ENCODE measurements at places on chromosomes 4 and X.

GRCh38 chr4:107130157-107130556 is 94.0 kb upstream of the DKK2 start:
- DNase-seq: no peak

- no peak for DNase-seq
These were observed 12.8 kb upstream of the LIMCH1 start for GRCh38 chr4:41525129-41525528.

DNA sequence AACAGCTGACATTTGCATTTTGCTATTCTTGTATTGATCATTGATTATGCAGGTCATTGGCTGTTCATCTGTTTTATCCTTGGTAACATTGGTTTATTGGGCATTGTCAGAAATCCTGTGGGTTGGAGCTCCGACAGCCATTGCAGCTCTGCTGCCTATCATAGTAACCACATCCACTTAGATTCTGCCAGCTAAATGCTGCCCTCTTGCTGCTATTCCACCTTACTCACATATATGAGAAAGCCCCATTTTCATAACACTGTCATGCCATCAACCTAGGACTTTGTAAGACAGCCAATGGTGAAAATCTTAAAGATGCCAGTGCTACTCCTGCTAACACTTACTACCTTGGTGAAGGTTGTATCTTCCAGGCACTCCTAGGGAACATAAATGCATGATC is 187.3 kb upstream of the CXCL13 start:
- DNase-seq: no peak

- no peak for DNase-seq
These were observed 145.8 kb upstream of the SFRP2 start for GRCh38 chr4:153934688-153935017.

GRCh38 chr4:182478475-182478874 is 235.3 kb downstream of the TENM3 start:
- peak; percentile 66 for DNase-seq

GRCh38 chr4:99417125-99417524 is 18.0 kb downstream of the ADH7 start:
- DNase-seq: no peak

- peak; percentile 38 for DNase-seq
These were observed 109.7 kb downstream of the RTL5 start for GRCh38 chrX:72021975-72022374.

DNA sequence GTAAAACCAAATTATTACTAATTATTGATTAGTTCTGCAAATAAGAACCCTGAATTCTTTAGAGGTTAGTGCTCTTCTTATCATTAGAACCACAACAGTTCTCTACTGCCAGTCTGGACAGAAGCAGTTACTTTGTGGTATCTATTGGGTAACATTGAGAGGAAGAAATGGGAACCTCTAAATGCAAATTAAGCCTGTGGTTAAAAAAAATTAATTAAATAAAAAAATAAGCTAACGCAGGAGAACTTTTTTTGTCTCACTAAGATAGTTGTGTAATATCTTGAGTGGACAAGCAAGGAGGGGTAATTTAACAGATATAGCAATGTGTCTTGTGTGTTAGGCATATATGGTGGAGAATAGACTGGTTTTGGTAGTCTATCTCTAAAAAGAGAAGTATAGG is 32.9 kb upstream of the TET2 start:
- peak; percentile 18 for DNase-seq

GRCh38 chr4:149523039-149523438 is 292.6 kb downstream of the IQCM start:
- no peak for DNase-seq

DNA sequence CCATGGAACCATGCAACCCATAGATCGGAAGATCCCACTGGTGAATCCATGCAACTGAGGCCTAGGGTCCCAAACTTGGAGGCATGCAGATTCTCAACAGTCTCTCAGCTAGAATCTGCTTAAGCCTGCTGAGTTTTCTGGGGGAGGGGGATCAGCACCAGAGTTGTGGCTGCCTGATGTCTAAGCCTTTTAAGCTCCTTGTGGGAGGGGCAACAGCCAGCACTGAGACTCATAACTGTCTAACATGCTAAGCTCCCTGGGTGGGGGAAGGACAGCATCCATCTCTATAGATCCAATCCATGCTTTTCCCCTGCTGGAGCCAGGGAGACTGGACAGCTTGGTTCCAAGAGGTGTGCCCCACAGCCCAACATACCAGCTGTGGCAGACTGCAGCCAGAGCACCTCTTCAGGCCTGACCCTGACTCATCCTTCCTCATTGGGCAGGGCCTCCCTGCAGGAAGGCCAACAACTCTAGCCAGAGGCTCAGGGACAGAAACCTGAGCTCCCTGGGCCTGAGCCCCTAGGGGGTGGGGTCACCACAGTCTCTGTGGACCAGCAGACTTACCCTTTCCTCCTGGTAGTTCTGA is 300.1 kb upstream of the SLC7A11 start:
- no peak for DNase-seq

DNA sequence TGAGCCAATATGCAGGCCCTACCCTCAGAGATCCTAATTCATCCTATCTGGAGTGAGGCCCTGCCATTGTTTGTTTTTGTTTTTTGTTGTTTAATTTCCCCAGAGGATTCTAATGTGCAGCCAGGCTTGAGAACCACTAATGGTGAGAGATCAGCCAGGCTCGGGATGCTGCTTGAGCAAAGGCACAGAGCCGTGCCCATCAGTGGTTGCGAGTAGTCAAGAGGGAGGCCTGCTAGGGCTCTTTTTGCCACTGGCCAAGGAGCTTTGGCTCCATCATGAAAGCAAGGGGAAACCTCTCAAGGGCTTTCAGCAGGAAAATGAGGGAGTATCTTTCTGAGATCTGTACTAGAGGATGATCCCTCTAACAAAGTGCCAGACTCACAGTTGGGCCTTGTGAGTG is 2.7 kb downstream of the TCEANC start:
- no peak for DNase-seq

GRCh38 chr4:3047464-3048286 is 26.7 kb downstream of the HTT-AS start:
- DNase-seq: peak; percentile 72

DNA sequence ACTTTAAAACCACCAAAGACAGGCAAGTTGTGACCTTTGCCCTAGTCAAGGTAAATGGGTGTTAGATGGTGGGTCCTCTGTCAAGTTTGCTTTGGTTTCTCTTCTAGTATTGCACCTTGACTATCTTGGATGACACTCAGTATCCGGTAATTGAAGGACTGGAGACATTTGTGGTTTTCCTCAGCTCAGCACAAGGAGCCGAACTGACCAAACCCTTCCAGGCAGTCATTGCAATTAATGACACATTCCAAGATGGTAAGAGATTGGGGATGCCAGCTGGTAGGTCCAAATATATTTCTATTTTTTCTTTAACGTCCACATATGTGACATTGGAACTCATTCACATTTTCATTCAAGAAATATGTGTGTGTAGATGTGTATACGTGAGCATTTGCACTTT is 69.3 kb upstream of the ANXA3 start:
- DNase-seq: no peak

DNA sequence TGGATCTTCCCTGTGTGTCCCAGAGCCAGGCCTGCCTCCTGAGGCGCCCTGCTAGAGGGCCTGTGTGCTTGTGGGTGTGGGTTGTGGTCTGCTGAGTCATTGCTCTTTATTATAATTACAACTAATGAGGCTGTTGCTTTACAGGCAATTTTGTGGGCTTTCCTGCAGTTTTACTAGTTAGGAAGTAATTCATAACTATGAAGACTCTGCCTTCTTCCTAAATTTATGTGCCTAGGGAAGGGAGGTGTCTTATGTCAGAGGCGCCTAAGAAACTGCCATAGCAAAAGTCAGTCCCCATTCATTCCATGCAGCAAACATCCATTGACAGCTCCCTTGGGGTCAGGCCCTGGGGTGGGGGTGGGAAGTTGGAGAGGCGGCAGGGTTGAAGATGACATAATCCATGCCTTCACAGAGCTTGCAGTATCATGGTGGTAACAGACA is 359.2 kb downstream of the IDS start:
- no peak for DNase-seq

DNA sequence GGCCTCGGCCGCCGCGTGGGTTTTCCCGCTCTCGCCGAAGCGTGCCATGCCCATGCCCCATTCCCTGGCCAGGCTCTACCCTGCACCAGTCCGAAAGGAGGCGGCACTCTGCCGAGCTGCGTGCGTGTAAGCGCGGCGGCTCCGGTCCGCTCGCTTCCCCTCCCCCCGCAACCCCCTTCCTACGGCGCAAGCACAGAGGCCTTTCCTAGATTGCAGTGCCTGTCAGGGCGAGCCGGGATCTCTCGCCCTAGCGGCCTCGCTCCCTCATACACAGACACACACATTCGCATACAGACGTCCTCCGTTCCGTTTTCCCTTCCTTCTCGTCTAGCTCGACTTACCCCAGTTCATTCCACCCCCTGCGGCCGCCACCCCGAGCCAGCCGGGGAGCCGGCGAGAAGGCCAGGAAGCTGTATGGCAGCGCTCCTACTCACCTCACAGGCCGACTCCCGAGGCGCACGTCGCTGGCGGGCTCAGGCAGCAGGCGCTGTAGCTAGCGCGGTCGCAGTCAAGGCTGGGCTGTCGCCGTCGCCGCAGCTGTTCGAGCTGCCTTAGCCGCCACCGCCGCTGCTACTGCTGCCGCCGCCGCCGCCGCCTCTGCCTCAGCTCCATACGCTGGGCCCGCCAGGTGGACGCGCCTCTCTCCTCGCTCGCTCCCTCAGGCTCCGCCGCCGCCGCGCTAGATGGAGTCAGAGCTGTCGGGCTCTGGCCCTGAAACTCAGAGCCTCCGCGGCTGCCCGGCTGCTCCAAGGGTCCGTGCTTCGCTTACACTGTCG is 615 bp downstream of the NEXMIF start:
- no peak for DNase-seq

DNA sequence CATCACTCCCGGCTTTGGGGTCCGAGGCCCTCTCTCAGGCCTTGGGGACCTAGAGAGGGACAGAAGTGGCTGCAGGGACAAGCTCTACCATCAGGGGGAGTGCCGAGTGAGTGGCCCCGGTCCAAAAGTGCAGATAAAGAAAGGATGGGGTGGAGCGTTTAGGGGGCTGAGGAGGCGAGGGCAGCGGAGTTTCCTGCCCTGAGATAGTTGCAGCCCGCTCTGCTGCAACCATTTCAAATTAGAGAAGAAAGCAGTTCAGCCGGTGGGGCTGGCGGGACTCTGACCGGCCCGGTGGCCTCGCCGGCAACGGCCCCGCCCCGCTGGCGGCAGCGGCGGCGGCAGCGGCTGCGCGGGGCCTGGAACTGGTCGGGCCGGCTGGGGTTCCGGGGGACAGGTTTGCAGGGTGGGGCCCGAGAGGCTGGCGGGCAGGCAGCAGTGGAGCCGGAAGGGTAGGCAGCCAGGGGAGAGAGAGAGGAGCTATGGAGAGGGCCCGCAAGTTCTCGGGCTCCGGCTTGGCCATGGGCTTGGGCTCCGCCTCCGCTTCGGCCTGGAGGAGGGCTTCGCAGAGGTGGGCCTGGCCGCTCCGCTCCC is 7.6 kb downstream of the DLG3 start:
- peak; percentile 54 for DNase-seq

DNA sequence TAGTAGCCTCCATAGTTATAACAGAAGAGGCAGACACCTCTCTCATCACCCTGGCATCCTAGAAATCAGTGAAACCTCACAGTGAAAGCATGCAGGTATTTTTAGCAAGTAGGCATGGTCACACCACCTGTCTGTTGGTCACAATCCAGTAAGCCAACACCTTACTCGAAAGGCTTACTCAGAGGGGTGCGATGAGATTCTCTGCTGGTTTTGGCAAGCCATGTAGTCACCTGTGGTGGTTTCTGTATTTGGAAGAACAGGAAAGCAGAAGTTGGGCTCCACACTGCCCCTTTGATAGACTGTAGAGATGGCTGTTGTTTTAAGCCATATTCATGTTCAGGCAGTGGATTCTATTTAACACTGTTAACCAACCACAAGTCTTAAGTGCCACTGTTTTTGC is 134.7 kb downstream of the DCLK2 start:
- DNase-seq: no peak

- no peak for DNase-seq
These were observed 5.9 kb downstream of the BCOR start for GRCh38 chrX:40091691-40092421.

- DNase-seq: no peak
These were observed 96.3 kb upstream of the MSX1 start for GRCh38 chr4:4762909-4763821.

DNA sequence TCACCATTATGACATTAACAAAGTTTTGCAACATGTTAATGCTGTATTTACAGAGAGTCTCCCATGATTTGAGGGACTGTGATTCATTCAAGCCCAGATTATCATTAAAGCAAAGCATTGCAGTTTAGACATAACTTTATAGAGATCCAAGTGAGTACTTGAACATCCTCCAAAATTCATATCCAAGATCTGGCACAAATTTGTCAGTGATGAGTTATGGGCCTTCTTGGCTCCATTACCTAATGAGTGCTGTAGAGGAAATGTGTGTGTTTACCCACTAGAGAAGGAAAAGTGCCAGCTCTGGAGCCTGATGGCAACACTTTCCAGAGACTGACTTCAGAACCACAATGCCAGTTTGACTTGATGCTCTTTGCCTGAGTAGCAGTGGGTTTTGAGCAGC is 432.3 kb downstream of the GALNTL6 start:
- DNase-seq: no peak

- no peak for DNase-seq
These were observed 68.8 kb downstream of the IL15 start for GRCh38 chr4:141705048-141705746.

GRCh38 chr4:34731070-34731469 is 1513.2 kb downstream of the ARAP2 start:
- no peak for DNase-seq

- DNase-seq: peak; percentile 86
These were observed 17.1 kb downstream of the GPR34 start for GRCh38 chrX:41705680-41706374.

DNA sequence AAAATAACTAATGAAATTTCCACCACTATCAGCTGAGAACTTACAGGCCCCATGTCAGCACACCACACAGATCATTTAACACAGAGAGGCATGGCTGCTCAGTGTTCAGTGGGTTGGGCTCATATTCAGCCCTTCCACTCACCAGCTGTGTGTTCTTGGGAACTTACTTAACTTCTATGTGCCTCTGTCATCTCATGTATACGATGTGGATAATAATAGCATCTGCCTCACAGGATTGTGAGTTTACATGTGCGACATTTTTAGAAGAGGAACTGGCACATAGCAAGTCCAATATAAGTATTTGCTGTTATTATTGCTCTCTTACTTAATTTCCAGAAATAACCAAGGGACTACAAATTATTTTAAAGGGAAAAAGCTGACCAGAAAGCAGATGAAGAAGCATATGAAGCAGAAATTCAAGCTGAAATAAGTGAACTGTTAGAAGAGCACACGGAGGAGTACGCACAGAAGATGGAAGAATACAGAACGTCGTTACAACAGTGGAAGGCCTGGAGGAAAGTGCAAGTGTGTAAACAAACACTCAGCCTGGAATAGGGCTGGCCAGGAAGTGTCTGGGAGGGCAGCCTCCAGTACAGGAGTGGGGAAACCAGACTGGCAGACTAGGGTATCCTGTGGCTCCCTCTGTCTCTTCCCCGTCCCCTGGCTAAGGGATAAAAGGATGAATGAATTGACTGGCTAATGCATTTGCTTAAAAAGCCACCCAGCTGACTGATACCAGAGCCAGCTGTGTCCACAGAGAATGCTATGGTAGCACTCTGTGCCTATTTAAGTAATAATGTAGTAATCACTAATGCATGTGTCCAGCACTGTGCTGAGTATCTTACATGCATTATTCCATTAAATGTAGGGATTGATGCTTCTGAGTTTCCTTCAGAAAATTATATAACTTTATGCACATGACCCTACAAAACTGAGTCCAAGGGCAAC is 67.1 kb downstream of the CC2D2A start:
- DNase-seq: no peak

GRCh38 chr4:17400686-17401085 is 111.2 kb downstream of the QDPR start:
- no peak for DNase-seq

All from suppressor macrophage (primary cell).